ENCODE measurements at places on chromosomes 16 and 17. TPM values are rescaled to one million over a fixed set of nuclear protein-coding genes. Genes with fewer than 3 reads are reported as not detected.

DNA sequence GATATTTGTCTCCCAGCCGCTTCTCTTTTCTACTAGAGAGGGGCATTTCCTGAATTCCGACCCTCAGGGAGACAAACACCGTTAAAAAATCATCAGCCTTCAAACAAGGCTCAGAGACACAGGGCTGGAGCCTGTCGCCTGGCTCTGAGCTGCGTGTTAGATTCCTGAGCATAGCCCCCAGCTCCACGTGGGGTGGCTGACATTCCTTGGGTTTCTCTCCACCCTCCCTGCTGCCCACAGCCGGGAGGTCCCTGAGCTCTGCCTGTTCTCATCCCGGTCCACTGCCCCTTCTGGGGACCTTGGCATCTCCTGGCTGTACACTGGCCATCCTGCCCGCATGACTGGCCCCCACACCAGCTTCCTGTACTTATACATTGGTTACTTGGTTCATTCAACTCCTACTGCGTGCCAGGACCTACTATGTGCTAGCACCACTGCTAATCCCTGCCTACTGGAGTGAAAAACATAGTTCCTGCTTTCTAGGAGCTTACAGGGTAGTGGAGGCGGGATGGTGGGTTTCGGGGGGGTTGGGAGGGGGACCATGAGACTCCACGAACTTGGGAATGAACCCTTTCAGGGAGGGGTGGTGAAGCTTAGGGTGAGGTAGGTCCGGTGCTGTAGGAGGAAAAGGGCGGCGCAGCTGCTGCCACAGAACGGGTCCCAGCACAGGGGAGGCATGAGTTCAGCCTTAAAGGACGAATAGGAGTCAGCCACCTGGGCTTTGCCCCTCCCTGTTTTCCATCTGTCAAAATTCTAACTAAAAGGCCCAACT is 52.1 kb upstream of the TMEM132E start:
- no peaks in the 10 kb centered on the region for H3K36me3 ChIP-seq
- no peak overlapping the region for H3K27ac ChIP-seq
- H3K4me1 ChIP-seq: no peaks in the 10 kb centered on the region
- DNase-seq: no peak

DNA sequence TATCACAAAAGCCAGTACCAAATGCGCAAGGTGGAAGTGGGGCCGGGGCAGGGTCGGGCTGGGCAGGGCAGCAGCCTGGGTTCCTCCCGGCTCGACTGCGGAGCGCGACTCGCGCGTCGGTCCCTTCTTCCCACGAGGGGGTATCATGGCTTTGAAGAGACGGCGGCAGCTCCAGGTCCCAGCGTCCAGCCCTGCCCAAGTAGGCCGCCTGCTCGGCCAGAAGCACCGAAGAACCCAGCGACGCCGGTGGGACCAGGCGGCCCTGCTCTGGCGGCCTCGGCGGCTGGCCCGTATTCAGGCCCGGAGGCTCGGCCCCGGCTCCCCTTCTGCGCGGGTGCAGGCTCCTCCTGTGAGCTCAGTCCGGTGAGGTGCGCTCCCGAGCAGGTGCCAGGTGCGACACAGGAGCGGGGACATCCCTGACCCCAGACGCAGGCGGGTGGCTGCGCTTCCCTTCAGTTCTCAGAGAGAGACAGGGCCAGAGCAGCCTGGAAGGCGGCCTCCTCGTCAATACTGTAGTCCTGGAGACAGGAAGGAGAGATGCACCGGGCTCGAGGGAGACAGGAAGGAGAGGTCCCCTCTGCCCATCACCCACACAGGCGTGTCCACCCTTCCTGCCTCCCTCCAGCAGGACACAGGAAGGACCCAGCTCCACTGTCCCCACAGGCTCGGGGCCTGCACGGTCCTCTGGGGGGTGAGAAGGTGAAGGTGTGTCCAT is 8.9 kb downstream of the RNF166 start:
- no peaks in the 10 kb centered on the region for H3K27me3 ChIP-seq
- peaks cover 14% of the 10 kb centered on the region for H3K4me1 ChIP-seq

The GID4 gene
- 14.0 TPM for total RNA-seq

The IGFBP4 gene
- total RNA-seq: 4.8 TPM

The SPSB3 gene
- total RNA-seq: 20.8 TPM
